ENCODE measurements at places on chromosomes 13 and 19.

- DNase-seq: no peak
Observed at GRCh38 chr19:58406818-58407657, 1.4 kb upstream of the ZNF584 start.

DNA sequence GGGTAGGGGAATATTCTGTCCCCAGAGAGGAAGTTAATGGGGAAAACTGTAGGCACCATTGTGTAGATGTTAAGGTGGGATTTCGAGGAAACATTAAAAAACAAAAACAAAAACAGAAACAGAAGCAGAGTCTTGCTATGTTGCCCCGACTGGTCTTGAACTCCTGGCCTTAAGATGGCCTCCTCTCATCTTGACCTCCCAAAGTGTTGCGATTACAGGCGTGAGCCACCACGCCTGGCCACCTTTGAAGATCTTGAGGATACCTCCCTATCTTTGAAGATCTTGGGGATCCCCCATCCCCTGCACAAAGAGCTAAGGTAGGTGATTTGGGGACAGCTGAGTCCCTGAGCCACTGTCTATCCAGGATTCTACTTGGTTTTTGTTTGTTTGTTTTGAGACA lies 553 bp upstream of the ICAM3 start:
- DNase-seq: no peak

DNA sequence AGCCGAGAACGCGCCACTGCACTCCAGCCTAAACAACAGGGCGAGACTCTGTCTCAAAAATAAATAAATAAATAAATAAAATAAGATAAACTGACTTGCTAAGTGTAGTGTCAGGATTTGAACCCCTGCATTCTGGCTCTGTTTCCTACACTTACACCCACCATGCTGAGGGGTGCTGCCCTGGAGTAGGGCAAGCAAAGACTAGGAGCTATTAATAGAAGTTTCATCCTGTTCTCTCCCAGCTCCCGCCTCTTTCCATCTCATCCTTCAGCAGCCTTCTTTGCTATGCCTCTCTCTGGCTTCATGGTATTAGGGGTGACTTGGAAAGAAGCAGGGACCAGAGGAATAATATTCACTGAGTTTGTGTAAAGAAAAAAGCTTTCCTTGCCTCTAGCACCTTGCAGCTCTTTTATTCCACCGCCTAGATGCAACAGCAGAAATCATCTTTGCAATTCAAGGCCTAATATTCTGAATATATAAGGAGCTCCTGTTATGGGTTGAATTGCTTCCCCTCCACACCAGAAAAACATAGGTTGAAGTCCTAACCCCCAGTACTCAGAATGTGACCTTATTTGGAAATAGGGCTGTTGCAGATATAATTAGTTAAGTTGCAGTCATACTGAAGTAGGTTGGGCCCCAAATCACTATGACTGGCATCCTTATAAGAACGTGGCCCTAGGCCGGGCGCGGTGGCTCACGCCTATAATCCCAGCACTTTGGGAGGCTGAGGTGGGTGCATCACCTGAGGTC lies 8.7 kb upstream of the PLAUR start:
- DNase-seq: no peak

GRCh38 chr13:109309625-109310363 lies 476.6 kb downstream of the IRS2 start:
- no peak for DNase-seq

GRCh38 chr13:80339912-80340650 lies 845 bp downstream of the SPRY2 start:
- DNase-seq: no peak

Measured in stimulated activated CD4-positive, alpha-beta T cell treated with anti-CD3 and anti-CD28 coated beads, Interleukin-4, amount 100 ng/mL, for 1 hour (primary cell).